ENCODE measurements at places on chromosomes 5 and 9.

DNA sequence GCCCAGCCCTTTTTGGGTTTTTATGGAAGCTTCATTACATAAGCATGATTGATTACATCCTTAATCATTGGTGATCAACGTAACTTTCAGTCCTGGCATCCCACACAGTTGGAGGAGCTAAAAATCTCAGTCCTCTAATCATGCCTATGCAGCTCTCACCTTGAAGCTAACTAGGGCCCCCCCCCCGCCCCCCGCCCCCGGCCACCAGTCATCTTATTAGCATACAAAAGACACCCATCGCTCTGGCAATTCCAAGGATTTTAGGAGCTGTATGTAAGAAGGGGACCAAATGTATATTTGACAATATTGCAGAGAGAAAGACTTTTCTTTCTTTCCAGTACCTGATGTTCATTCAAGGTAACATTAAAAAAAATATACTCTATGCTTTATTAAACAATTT, 19.0 kb downstream of the ENC1 start:
- DNase-seq, result no peak

DNA sequence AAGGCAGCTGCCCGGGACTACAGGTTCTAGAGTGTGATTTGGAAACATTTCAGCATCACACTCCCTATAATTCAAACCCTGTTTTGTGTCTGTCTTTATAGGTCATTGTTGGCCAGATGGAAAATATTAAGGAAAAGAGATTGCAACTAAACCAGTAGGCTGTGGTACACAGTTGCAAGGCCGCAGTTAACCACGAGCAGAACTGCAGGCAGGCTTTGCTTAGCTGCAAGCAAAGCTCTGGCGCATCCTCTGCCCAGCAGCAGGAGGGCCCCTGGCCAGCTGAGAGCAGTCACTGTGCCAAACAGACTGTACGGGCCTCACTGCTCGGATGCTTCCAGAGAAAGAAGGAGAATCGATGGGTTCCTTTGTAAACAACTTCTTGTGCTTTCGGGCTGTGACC, 204.5 kb downstream of the DENND1A start:
- DNase-seq, result no peak

- no peak for DNase-seq
These were observed 375.4 kb upstream of the IRX1 start for GRCh38 chr5:3220201-3220600.

DNA sequence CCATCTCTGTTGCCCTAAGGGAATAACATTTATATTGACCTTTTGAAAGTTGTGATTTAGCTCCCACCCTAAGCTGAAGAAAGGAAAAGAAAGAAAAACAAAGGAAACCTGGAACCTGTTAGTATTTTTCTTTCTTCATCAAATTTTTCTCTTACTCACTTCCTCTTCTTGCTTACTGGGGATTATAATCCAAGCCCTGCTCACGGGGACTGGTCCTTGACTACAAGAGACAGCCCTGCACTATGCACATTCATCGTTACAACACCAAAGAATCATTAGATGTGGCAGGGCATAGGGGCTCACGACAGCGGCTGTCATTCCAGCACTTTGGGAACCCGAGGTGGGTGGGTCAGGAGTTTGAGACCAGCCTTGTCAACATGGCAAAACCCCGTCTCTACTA, 37.8 kb upstream of the LPAR1 start:
- DNase-seq, result no peak

DNA sequence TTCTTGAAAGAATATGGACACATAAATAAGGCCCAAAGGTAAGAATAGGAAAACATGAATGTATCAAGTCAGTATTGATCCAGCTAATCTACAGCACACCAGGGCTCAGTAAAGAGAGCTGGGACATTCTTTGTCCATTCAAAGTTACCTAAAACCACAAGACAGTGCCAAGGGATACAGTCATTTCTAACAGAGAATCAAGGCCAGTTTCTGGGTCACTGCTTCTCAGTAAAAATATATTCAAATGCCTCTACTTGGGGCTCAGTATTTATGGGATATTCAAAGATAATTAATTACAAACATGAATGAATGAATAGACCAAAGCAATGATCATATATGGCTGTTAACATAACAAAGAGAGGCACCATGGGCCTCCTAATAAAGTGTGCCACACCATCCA, 34.9 kb downstream of the MTMR12 start:
- no peak for DNase-seq

GRCh38 chr9:4788703-4789102, 4.0 kb upstream of the RCL1 start:
- DNase-seq, result no peak

DNA sequence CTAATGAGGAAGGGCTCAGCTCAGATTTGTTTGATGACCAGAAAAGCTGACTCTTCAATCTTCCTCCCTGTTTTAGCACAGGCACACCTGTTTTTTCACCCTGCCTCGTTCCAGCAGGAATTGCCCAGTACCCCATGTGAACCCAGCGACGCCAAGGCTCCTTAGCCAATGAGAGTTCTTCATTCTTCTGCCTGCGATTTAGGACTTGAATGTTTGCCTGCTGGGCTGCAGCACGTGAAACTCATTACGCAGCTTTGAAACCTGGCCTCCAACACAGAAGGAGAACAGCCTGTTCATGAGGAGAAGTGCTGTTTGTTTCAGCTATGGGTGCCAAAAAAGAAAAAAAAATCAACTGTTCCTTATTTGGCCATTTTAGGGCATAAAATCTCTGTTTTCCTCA, 315.5 kb downstream of the TRPM3 start:
- no peak for DNase-seq

DNA sequence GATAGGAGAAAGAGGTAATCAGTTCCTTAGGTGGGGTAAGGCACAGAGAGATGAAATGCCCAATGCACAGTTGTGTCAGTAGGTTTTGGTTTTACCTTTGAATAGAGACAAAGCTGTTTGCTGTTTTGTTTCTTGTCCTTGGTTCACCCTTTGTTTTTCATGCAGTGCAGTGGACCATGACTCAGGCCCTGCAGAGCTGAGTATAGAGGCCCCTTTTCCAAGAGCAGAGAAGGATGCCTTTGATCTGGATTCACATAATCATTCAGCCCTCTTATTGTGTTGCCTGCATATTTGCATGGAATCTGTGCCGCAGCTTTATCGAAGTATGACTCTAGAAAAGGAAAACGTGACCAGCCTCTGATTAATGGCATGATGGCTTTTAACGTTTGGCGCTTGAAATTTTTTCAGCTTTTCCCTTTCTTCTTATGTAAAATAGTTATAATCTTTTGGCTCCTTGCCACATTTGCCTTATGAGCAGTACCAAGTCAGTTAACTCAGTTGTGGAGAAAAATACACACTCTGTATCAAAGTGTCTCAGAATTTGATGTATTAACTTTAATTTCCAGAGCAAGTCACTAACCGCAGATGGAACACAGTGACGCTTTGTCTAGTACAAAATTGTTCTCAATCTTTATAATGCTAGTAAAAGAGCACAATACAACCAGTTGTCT, 197.6 kb downstream of the KDM4C start:
- DNase-seq, result no peak

DNA sequence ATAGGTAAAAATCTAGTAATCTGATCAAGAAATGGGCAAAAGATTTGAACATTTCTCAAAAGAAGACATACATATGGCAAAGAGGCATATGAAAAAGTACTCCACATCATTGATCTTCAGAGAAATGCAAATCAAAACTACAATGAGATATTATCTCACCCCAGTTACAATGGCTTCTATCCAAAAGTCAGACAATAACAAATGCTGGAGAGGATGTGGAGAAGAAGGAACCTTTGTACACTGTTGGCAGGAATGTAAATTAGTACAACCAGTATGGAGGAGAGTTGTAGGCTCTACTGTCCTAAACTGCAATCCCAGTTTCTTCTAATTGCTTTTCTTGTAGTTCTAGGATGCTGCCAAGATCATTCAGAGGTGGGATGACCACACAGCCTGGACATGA, 193.5 kb upstream of the RFX3 start:
- DNase-seq, result no peak

DNA sequence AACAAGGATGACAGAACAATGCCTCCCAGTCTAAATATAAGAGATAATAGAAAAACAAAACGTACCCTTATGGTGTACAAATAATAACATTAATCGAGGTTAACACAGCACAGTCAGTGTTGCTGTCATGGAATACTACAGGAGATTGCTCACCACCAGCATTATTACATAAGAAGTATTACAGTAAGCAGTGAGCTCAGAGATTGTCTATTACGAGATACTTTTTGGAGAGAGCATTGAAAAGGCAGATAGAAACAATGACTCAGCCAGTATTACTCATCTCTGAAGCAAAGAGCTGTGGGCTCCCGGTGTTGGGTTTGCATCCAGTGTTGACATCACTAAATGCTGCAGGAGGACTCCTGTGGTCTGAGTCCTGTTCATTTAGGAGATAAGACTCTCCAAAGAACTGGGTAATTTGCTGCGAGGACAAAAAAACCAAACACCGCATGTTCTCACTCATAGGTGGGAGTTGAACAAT, 191.9 kb upstream of the SEMA6A start:
- peak; percentile 30 for DNase-seq

- DNase-seq, result peak; percentile 37
These were observed 92.8 kb upstream of the RAD23B start for GRCh38 chr9:107190061-107190935.

- no peak for DNase-seq
These were observed 88.8 kb upstream of the PITX1 start for GRCh38 chr5:135122797-135123196.

DNA sequence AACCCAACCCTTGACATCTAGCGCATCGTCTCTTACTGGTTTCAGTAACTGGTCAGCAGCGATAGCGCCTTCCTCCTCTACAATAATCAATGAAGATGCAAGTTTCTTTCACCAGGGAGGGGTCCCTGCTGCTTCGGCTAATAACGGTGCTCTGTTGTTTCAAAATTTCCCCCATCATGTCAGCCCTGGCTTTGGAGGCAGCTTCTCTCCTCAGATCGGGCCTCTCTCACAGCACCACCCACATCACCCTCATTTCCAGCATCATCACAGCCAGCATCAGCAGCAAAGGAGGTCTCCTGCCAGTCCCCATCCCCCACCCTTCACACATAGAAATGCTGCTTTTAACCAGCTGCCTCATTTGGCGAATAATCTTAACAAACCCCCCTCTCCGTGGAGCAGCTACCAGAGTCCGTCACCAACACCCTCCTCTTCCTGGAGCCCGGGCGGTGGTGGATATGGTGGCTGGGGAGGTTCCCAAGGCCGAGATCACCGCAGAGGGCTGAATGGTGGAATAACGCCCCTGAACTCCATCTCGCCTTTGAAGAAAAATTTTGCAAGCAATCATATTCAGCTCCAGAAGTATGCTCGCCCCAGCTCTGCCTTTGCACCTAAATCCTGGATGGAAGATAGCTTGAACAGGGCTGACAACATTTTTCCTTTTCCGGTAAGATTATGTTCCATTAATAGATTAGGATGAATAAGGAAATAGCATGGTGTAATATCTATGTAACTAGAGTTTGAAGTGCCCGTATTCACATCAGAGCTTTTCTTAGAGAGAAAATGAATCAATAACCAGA, 2.2 kb downstream of the CPEB4 start:
- no peak for DNase-seq

DNA sequence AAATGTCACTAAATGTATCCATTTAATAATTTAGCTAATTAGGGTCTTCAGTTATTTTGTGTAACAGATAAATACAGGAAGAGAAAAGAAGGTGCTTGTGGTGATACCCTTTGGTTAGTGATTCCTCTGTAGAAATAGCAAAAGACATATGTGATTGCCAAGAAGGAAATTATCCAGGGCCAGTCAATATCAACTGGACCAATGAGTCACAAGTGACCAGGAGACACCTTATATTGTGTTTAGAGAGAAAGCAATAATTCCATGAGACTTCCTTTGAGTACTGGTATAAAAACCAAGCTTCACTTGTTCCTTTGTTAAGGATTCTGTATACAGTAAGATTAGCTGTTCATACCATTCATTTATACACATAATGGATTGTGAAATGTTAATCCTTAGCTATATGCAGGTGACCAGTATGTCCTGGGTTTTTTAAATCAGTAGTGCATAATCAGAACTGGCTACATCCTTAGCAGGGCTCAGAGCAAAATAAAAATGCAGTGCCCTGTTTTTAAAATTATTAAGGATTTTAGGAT, 11.7 kb upstream of the F2R start:
- no peak for DNase-seq

- peak; percentile 80 for DNase-seq
These were observed 20.1 kb downstream of the PCDHGC5 start for GRCh38 chr5:141508798-141509611.

- DNase-seq, result no peak
These were observed 8.9 kb downstream of the PLPPR1 start for GRCh38 chr9:101037430-101037829.

DNA sequence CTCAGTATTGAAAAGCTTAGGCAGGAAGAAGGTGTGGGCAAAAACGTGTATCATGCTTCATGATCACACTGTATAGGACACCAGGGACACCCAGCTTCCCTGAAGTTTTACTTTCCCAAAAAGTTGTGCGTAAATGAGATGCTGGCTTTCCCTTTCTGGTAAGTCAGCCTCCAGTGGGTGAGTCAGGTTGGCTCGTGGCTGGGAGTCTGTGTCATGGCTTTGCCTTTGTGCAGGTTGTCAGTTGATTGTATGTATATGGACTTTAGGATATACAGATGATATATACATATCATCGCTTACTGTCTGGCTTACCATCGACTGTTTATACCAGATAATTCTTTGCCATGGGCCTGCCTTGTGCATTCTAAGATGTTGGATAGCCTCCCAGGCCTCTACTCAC, 34.2 kb downstream of the ADRB2 start:
- no peak for DNase-seq

DNA sequence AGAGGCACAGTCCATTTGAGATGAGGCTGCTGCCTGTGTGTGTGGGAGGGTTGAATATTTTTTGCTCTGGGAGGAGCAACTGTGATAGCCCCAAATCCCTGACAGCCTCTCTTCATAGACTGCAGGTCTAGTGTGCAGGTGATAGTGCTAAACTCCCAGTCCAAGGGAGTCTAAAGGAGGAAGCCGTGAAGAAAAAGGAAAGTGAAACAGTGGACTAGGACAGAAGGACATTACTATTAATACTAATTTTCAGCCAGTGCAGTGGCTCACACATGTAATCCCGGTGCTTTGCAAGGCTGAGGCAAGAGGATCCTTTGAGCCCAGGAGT, 295.0 kb downstream of the PDE4D start:
- peak; percentile 58 for DNase-seq

- peak; percentile 17 for DNase-seq
These were observed 61.6 kb downstream of the SETX start for GRCh38 chr9:132293145-132293721.

- DNase-seq, result no peak
These were observed 14.8 kb downstream of the TAS2R1 start for GRCh38 chr5:9615331-9615730.

DNA sequence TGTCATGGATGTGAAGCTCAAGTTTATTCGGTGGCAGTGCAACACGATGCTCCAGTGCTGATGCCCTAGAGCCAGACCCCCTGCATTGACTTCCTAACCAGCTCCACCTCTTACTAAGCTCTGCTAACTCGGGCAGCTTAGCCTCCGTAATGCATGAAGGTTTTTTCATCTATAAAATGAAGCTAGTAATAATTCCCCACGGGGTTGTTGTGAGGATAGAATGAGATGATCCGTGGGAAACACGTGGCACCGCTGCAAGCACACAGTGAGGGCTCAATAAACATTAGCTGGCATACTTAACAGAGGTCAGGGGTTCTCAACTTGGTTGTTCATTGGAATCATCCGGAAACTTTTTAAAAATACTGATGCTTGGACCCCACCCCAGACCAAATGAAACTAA, 6.8 kb downstream of the ENC1 start:
- no peak for DNase-seq
